ENCODE measurements at places on chromosomes 16 and 17. TPM values are rescaled to one million over a fixed set of nuclear protein-coding genes. Genes with fewer than 3 reads are reported as not detected.
A peak's percentile ranks its signal among the peaks of the same experiment; 100 is the strongest.

DNA sequence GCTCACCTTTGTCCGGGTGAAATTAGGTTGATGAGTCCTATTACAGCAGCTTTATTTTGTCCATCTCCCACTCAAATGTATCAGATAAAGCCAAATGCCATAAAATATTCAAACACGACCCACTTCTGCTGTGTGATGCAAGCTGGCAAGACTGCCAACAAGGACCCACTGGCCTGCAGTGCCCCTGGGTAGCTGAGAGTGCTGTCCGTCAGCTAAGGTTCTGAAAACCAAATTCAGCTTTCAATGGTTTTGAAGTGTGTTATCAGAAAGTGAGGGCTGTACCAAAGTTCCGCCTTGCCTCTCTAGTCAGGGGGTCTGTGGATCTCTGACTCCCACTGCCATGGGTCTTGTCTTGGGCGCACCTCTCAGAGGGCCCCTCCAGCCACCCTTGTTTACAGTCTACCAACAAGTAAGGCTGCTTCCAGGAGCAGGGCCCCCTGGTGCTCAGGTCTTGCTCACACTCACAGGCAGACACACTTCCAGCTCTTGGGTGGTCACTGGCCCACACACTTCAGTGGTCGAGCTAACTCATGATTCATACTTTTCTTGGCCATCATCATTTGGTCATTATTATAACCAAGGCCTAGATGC lies 10.5 kb upstream of the CCDC182 start:
- no peak for DNase-seq

DNA sequence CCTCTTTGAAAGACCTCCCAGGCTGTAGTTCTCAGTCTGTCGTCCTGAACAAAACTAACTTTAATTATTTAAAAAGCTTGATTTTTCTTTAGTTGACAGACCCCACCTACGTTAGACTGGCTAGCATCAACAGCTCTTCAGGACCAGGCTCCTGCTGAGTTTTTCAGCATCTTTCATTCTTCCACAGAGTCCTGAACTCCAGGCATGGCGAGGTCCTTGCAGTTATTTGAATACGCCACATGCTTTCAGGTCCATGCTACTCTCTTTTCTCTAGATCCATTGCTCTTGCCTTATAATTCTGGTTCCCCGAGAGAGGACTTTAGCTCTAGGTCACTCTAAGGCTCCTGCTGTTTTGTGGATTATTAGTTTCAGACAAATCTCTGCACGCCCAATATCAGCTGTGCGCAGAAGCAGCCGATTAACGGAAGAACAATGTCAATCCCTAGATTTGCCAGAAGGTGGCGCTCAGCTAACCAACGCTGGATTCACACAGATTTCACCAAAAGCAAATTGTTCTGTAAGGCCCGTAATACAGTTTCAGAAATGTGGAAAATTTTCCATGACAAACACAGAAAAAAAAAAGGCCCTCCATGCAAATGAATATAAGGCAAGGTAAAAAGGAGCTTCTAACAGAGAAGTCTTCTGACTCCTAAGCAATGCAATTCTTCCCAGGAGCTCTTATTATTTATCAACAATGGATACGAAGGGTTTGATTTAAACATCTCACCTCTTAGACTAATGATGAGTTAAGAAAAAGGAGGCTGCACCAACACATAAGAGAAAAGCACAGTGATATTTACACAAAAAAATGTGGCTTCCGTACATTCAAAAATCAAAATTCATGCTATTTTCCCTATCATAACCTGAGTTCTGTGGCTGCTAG lies 33.5 kb upstream of the BCO1 start:
- DNase-seq = peak; percentile 51

DNA sequence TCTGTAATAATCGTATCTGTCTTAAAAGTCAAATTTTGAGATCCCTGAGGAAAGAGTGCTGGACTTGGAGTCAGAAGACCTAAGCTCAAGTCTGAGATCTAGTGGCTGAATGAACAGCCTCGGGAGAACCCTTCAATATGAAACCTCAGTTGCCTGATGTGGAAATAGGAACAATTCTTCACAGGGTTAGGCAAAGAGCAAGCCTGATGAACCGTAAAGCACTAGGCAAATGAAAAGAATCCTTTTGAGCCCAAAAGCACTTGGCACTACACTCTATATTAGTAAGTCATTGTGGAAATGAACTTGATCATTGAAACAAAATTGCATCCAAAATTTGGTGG lies 20.2 kb downstream of the TXNDC11 start:
- DNase-seq = no peak

- DNase-seq = no peak
Observed at GRCh38 chr16:53745086-53745485, 41.1 kb downstream of the FTO start.

DNA sequence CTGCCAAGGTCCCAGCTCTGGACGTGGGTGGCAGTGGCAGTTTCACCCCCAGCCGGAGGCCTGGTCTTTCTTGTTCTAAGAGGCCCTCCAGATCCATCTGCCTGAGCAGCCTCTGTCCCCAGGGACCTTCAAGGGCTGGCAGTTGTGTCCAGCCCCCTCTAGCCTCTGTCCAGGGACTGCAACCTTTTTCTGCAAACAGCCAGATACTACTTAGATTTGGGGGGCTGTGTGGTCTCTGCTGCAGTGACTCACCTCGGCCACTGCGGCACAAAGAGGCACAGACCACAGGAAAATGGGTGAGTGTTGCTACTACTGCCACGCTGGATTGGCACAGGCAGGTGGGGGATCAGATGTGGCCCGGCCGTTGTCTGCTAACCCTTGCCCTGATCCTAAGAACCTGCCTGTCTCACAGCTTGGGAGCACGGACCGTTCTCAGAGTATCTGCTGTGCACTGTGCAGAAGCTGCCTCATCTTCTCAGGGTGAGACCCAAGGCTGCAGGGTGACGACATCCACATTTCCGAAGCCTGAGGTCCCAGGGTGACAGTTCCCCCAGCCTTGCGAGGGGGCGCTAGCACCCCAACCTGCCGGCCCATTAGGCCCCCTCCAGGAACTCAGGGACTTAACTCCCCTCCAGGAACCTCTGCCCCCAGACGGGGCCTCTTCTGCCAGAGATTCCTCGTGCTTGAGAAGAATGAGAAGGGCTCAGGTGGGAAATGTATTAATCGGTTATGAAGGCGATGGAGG lies 27.6 kb downstream of the MXRA7 start:
- DNase-seq = no peak

- no peak for DNase-seq
Observed at GRCh38 chr17:41540921-41541625, 13.0 kb upstream of the KRT19 start.

Gene CMTM2
- not detected for total RNA-seq

Gene MT3
- total RNA-seq = not detected

- no peak for DNase-seq
Observed at GRCh38 chr17:38701504-38702165, 3.4 kb upstream of the MLLT6 start.

DNA sequence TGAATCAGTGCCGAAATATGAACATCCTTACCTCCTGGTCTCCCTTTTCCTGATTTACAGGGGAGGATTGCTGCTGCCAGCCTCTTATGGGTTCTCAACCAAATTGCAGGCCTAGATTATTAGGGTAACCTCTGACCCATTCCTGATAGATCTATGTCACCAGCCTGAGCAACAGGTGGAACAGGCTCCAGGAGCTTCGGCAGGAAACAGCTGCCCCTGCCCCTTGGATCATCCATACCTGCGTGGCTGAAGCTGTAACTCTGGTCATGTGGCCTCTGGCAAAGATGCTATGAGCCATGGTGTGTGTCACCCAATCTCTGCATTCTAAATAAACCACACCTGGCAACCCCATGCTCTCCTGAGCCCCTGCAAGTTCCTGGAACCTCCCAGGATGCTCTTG lies 18.4 kb upstream of the RBBP6 start:
- DNase-seq = no peak

GRCh38 chr16:30989469-30990047 lies 4.6 kb downstream of the HSD3B7 start:
- DNase-seq = no peak
